Hematopoietic multipotent progenitor cell treated with erythropoietin and hydrocortisone succinate and interleukin-3 and kit ligand, for 15 days (in vitro differentiated cells): ENCODE measurements at places on chromosomes 6 and 20.

DNA sequence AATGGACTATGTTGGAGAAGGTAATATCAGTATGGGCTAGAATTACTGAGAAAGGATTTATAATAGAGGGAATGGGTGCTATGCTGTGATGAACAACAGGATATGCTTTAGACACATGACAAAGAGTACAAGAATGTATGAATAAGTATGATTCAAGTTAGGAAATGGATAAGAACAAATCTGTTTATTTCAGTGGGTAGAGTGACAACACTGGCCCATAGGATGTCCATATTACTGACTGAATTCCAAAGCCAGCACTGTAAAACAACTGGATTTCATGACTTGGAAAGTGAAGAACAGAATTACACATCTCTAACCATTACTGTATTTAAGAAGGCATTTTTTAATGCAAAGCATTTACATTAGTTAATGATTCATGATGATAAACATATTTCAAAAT, 35.9 kb downstream of the EPM2A start:
- DNase-seq, result no peak

- DNase-seq, result no peak
Observed at GRCh38 chr6:141259091-141259490, 873.6 kb upstream of the GJE1 start.

DNA sequence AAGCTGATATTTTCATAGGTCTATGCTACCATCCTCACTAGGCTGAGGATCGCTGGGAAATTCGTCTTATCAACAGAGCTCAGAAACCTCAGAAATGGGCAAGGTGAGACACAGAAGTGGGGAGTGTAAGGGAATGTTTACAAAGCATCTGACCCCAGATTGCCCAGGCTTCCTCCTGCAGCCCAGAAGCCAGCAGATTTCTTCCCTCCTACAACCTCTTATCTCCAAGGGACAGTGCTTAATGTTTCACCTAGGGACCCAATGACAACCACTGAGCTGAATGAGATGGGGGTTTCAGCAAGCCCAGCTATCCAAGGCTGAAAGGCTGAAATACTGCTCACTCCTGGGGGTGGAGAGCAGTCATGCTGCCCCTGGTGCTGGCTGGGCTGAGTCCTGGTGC, 52.4 kb upstream of the TBC1D7 start:
- DNase-seq, result no peak

DNA sequence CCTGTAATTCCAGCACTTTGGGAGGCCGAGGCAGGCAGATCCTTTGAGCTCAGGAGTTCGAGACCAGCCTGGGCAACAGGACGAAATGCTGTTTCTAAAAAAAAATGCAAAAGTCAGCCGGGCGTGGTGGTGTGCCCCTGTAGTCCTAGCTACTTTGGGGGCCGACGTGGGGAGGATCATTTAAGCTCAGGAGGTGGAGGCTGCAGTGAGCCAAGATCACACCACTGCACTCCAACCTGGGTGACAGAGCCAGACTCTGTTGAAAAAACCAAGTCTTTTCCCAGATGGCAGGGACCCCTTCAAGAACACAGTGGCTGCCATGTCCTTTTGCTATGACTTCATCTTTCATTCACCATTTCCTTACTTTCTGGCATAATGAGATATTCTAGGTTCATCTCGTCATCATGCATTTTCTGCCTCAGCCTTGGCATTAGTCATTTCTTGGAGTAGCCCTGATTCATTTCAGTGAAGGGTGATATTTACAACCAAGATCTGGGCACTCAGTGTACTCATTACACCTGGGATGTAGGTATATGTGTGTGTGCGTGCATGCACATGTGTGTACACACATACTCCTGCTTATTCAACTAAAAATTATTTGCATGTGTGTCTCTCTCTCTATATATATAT, 61.4 kb upstream of the TOX2 start:
- no peak for DNase-seq

DNA sequence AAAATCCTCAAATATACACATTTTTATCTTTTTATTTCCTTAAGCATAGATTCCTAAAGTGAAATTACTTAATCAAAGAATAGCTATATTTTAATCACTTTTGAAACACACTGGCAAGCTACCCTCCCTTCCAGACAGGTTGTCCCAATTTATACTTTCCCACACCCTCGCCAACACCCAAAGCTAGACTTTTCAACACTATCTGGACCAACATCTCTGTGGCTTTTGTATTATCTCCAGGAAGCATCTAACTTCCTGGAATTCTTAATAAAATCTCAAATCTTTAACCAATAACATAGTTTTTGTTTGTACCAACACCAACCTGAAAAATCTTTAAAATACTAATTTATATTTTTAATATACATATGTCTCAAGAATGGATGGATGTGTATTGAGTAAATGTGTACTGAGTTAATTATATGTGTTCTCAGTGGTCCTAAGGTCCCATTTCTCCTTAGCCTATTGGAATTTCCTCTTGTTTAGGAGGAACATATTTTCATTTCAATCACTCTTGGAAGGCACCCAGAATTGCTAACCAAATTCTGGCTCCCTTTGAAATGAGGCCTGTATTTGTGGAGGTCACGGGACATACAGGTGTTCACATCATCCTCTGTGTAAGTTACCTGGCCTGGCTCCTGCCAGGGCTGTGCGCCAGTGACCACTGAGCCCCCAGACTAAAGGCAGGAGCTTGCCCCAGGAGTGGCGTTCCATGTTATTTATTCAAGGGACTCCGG, 17.4 kb upstream of the GFOD1 start:
- no peak for DNase-seq

GRCh38 chr6:137357263-137357947, 136.8 kb downstream of the OLIG3 start:
- DNase-seq, result no peak

DNA sequence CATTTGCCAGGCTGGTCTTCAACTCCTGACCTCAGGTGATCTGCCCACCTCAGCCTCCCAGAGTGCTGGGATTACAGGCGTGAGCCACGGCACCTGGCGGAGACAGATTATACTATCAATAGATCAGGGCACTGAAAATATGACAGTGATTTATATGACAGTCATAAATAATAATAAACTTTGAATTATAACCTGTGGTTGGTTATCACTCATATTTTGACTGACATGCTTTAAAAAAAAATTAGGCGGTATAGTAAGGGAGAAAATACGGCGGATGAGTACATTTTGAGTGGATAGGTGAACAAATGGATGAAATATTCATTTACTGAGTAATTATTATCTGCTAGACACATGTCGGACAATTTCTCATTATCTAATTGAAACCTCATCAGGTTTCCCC, 28.8 kb downstream of the TMEM244 start:
- DNase-seq, result no peak

GRCh38 chr20:33993576-33994221, at the start of gene RALY:
Gene RALY, plus strand, starts transcription at chr20:33993911. Its CDS starts 78,164 bp downstream, at chr20:34072075.
- DNase-seq, result peak; percentile 96

DNA sequence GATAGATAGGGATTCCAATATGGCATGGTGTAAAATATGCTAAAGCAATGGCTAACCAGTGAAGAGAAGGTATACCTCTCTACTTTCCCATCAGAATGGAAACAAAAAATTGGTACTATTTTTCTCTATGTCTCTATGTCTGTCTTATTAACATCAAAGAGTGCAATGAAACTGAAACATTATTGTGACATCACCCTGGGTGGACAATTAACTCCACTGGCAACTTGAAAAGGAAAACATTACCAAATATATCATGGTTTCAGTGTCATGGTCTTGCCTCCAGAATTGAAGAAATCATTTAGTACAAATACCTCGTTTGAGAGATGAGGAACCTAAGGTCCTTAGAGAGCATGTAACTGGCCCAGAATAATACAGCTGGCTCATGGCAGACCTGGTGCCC, 1132.5 kb upstream of the MAP3K7 start:
- DNase-seq, result no peak

GRCh38 chr6:79630883-79631692, at the start of gene SH3BGRL2:
Gene SH3BGRL2, plus strand, starts transcription at chr6:79631329. Its CDS starts 133 bp downstream, at chr6:79631462.
- DNase-seq, result peak; percentile 44

- no peak for DNase-seq
Observed at GRCh38 chr6:72081871-72082270, 195.5 kb downstream of the RIMS1 start.

GRCh38 chr20:18103497-18103896, 34.2 kb upstream of the KAT14 start:
- no peak for DNase-seq
